HEK293T (cell line): ENCODE measurements at places on chromosomes 2 and 18.

GRCh38 chr2:65714866-65715265, 282.5 kb upstream of the SPRED2 start:
- DNase-seq = no peak

- peak; percentile 7 for DNase-seq
These were observed 15.0 kb upstream of the POLI start for GRCh38 chr18:54254265-54254758.

- no peak for DNase-seq
These were observed 41.8 kb upstream of the ASPRV1 start for GRCh38 chr2:70003093-70003830.

DNA sequence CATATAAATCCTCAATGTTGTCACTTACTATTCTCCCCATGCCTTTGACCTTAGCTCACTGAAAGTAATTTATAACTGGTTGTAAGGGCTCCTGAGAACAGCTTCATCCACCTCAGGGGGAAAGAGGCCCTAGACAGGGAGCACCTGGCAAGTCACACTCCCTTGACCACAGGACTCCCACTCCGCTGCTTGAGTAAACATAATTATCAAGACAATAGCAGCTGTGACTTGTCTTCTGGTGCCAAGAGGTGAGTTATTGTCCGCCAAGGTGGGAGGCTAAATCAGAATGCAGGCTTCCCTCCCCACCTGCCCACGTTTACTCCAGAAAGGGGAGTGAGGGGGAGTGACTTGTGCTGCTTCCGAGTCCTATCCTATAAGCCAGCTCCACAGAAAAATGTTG, 230.6 kb upstream of the LRATD1 start:
- no peak for DNase-seq

DNA sequence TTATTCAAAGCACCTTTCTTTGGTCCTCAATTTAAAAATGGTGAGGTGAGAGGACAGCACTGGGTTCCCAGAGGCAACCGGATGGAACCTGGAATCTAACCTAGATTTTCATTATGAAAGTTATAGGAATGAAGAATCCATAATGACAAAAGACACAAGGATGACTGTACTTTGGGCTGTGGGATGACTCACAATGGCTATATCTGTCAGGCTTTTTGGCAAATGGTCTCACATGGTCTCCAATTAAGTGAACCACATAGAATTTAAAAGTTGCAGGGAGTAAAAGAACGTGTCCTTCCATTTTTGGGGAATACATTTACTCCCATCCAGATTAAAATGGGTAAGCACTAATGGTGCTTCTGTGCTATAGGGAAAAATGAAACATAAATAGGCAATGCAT, 31.8 kb upstream of the LYPD1 start:
- DNase-seq = no peak

- DNase-seq = no peak
These were observed 44.2 kb downstream of the GPR39 start for GRCh38 chr2:132460781-132461180.

DNA sequence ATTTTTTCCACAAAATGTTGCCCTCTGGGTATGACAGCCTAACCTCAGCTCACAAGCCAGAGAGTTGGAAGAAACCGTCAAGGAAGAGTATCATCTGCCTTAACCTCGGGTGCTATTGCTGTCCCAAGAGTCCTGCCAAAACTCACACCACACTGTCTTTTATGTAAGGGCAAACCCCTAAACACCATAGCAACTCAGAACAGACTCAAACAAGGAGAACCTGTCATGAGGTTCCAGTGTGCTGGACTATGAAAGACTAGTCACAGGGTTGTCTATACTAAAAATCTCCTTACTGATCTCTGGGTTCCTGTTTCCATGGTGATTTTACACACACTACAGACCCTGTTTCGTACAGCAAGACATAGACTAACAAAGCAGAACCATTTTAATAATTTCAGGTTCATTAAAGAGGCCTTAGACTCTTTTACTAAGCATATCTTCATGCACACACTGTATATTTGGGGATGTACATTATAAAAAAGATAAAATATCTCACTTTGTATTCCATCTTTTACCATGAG, 159.8 kb downstream of the PKP4 start:
- DNase-seq = no peak
